ENCODE measurements at places on chromosomes 1 and 21. TPM values are rescaled to one million over a fixed set of nuclear protein-coding genes. Genes with fewer than 3 reads are reported as not detected.

Gene SPRR1A
- total RNA-seq, result 57.4 TPM

Gene CTSS
- total RNA-seq, result 73.1 TPM

Gene EMC1
- 37.3 TPM for total RNA-seq

DNA sequence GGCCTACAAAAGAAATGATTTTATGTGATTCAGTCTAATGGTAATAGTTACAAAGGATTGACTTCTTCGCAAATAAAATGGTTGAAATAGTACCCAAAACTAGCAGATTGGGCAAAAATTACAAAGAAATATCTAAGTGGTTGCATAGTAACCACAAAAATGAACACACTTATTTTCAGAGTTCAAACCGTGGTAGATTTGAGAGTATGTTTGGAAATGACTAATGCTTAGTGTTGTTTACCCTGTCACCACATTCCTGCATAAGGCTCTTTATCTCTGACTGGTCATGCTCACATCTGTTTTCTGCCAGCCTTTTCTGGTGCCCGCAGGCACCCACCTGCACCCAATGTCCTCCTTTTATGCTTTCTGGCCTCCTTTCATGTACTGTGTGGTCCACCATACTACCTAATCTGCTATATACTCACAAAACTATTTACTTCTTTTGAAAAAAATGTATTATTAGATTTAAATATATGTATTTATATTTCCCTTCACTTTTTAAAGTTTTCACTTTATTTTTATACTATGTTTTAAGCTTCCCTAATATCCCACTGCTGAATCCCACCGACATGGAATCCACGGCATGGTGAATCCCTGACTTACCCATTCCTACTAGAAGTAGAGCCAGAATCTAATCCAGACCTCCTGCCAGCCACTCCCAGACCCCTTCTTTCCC, 30.3 kb downstream of the PTPRC start:
- H3K36me3 ChIP-seq, result no peaks in the 10 kb centered on the region
- peak overlapping the region; percentile 5 for H3K27ac ChIP-seq
- no peak overlapping the region for H3K4me3 ChIP-seq
- no peaks in the 10 kb centered on the region for H3K27me3 ChIP-seq
- DNase-seq, result no peak
- no peaks in the 10 kb centered on the region for H3K4me1 ChIP-seq

DNA sequence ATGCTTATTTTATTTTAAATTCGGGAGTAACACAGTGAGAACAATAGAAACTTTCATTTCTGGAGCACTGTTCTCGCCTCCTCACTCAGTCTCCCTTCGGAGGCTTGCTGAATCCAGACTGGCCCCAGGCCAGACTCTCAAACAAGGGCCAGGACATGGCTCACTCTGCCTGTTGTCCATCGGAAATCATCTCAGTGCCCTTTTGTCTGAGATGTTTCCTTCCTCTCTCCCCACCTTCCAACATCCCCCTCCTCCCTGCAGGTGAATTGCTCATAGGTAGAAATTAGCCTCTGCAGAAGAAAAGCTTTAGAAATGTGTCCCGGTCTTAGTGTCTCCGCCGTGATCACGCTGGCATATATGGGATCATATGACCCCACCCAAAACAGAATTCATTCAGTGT, 55.2 kb downstream of the ERG start:
- H3K4me3 ChIP-seq, result no peak overlapping the region
- no peaks in the 10 kb centered on the region for H3K27me3 ChIP-seq
- no peak overlapping the region for H3K27ac ChIP-seq
